ENCODE measurements at places on chromosomes 1 and 21.

DNA sequence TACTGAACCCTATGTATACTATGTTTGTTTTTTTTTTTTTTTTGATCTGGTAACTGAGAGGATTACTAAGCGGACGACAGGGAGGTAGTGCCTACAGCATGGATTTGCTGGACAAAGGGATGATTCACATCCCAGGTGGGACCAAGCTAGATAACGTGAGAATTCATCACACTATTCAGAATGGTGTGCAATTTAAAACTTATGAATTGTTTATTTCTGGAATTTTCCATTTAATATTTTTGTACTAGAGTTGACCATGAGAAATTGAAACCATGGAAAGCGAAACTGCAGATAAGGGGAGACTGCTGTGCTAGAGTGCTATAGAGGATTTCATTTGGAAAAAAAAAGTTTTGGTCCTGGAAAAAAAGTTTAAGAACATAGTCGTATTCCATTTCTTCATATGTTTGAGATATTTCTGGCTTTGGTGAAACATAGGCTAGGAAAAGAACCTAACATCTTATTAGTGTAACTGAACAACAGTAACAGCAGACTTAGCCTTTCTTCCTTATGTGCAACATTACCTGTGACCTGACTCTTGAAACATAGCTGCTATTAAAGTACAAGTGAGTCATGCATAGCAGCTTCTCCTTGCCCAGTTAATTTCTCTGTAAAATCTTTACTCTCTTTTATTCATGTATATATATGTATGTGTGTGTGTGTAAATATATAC, 202.5 kb downstream of the FGGY start:
- no peak for DNase-seq

DNA sequence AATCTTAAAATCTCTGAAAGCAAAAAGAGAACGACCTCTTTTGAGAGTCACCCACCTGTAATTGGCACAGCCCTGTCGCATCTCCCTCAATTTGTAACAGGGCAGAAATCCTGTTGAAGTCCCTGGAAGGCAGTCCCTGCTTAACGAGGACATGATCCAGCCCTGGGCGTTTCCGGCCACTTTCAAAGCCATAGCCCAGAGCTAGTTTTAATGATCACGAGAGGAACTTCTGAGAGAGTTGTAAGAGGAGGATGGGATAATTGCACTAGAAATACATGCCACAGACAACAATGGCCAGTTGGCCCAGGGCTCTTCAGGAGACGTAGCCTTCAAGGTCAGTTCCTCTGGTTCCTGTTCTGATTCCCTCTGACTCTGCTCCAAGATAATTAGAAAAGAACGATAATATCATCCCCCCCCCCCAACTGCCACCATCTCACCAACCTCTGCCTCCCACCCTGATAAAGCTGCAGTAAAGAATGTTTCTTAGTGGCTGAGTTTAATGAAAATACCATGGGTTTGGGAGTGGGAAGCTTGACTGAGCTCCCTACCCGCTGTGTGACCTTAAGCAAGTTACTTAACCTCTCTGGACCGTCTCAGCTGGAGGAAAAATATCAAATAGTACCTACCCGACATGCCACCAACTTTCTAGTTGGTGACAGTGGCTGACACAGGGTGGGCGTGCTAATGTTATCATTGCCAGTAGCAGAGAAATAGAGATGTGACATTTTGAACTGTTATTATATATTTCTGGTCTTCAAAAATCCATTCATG, 140.0 kb downstream of the OMA1 start:
- no peak for DNase-seq

DNA sequence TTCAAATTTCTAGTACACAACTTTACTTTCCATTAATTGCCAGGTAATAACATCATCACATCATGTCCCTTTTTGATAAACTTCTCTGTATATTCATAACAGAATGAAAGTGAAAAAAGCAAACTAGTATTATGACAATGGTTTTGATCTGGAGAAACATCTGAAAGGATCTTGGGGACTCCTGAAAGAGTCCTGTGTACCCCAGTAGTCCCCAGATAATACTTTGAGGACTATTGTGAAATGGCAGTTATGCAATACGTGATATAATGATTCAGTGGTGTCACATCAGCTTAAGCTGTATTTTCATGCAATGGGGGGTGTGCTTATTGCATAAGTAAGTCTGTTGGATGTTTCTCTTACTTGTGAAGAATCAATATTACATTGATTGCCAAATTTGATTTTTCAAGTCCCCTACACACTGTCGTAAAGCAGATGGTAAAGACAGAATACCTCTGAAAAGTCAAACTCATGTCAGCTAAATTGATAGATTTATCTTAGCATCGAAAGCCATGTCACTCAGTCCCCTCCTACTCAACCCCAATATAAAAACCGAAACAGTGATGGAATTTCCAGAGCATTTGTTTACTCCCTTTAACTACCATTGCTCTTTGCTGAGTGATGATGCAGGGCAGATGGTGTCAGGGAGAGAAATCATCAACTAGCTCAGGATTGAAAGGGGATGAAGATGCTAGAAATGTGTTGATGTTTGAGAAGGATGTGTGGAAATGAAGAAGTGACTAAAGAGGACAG, 146.7 kb upstream of the C1orf105 start:
- DNase-seq: no peak

GRCh38 chr1:180941518-180942275, 29.0 kb downstream of the KIAA1614 start:
- DNase-seq: no peak

- no peak for DNase-seq
Observed at GRCh38 chr1:14251871-14252270, 346.6 kb upstream of the KAZN start.

- DNase-seq: no peak
Observed at GRCh38 chr1:74763807-74764206, 30.9 kb downstream of the TYW3 start.

DNA sequence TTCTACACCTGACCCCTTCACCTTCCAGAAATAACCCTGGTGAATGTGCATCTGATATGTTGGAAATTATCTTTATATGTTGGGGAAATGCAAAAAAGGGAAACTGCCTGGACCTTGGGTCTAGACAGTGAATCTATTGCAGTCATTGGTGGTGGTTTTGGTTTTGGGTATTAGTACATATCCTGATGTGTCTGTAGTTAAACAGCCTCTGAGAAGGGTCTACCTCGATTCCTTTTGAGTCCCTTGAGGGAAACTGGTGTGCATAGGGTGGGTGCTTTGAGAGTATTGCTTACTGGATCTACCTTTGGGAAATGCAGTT, 127.3 kb upstream of the KIAA0040 start:
- no peak for DNase-seq

- DNase-seq: no peak
Observed at GRCh38 chr1:56444960-56445646, 134.3 kb downstream of the PLPP3 start.

GRCh38 chr1:108679586-108680213, 12.4 kb upstream of the PRPF38B start:
- DNase-seq: no peak

GRCh38 chr1:216499581-216500272, 76.5 kb upstream of the USH2A start:
- DNase-seq: no peak

DNA sequence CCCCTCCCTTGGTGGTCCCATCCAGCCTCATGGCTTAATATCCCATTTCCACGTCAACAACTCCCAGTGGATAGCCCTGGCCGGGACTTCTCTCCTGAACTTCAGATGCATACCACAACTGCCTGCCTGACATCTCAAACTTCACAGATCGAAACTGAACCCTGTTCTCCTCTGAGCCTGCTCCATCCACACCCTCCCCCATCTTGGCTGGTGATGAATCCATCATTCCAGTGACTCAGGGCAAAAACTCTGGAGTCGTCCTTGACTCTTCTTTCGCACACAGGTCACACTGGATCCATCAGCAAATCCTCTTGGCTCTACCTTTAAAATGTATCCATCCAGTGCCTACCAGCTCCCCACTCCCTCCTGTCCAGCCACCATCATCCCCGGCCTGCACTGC, 3.9 kb downstream of the TAS1R2 start:
- DNase-seq: no peak

- no peak for DNase-seq
Observed at GRCh38 chr1:38584448-38585355, 274.9 kb downstream of the RRAGC start.

DNA sequence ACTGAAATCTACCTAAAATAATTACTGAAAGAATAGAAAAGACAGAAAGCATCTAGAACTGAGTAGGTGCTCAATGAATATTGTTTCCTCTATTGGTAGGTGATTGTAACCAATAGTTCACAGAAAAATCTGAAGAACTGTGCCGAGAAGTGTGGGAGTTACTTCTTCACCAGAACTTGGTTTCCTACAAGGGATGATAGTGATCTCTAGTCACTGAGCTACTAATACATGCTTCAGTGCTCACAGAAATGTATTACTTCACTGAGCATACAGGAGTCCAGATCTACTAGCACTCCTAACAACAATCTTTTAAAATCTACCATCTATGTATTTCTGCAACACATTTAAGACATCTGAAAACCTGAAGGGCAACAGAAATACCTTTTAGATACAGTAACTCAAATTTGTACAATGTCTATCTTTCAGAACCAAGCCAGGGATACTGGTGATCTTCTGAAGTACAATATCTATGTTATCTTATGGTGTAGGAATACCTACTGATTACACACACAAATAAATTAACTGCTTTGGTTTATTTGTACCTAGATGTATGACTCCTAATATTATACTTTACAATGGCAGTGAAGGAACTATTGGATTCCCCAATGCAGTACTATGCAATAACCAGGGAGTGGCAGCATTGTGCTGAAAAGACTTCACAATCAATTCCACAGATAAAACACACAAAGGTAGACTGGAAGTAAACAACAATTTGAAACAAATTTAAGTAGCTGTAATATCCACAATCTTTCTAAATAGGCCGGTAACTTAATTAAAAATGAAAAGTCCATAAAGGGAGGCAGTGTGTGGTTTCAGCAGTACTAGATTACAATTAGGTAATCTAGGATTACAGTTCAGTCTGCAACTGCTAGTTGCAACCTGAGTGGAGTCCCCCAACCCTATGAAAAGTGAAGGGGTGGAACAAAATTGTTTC, 243.0 kb downstream of the SLC45A1 start:
- DNase-seq: no peak

DNA sequence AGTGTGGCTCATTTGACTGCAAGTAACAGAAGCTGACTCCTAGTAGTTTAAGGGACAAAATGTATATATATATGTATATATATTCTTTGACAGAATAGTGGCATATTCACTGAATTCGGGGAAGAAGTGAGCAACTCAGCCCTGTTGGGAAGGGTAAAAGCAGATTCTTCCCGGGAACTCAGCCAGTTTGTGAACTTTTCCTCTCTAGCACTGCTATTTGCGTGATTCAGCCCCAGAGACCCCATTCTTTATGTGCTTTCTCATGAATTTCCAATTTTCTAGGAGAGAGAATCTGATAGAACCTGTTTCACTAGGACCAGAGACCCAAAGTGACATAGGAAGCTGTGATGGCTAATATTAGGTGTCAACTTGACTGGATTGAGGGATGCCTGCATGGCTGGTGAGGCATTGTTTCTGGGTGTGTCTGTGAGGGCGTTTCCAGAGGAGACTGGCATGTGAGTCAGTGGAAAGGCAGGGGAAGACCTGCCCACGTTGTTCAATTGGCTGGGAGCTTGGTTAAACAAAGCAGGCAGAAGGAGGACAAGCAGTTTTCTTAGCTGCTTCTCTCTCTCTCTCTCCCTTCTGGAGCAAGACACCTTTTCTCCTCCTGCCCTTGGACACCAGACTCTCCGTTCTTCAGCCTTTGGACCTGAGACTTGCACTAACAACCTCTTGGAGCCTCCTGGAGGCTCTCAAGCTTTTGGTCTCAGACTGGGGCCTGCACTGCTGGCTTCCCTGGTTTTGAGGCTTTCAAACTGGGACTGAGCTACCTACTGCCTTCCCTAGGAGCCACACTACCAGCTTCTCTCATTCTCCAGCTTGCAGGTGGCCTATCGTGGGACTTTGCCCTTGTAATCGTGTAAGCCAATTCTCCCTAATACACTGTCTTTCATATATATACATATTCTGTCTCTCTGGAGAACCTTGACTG, 93.4 kb upstream of the KCNK1 start:
- DNase-seq: no peak

- DNase-seq: no peak
Observed at GRCh38 chr1:210298296-210298695, 30.4 kb upstream of the HHAT start.

DNA sequence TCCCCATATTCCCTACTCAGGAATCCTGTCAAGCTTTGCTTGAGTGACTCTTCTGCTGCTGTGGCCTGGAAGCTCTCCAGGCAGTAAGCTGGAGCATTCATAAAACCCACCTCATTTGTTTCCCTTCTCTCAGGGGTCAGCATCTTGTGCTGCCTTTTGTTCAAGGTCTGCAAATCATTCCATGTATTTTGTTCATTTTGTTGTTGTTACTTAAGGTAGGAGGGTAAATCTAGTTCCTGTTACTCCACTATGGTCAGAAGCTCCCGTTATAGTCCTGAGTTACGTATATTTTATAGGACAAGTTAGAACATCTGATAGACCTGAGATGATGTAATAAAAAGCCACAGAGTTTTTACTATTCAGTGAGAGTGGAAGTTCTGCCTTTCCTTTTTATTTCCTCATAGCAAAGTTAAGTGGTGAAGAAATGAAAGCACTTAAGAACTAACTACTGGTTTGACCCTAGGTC, 9.9 kb downstream of the SYNJ1 start:
- no peak for DNase-seq

DNA sequence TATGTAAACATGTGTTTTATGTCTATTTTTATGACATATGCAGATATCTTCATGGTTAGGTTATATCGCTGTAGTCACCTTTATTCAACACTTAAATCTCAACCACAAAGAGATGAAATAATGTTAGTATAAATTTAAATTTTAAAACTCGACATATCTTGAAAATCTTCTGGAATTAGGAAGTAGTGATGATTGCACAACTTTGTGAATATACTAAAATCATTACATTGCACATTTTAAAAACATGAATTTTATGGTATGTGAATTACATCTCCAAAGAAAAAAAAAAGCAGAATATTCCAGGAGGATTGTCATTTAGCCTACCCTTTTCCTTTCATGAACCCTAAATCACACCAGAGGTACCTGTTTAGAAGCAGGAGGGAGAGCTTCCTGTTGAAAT, 39.4 kb upstream of the CACYBP start:
- no peak for DNase-seq

- no peak for DNase-seq
Observed at GRCh38 chr21:35134309-35134708, 85.2 kb upstream of the RUNX1 start.

GRCh38 chr1:202149566-202149965, 5.0 kb upstream of the ARL8A start:
- no peak for DNase-seq

- no peak for DNase-seq
Observed at GRCh38 chr1:3097861-3098260, 28.9 kb downstream of the PRDM16 start.
